Upper lobe of left lung (tissue), 6 donors: ENCODE measurements at places on chromosomes 7 and 10. TPM values are rescaled to one million over a fixed set of nuclear protein-coding genes. Genes with fewer than 3 reads are reported as not detected.

DNA sequence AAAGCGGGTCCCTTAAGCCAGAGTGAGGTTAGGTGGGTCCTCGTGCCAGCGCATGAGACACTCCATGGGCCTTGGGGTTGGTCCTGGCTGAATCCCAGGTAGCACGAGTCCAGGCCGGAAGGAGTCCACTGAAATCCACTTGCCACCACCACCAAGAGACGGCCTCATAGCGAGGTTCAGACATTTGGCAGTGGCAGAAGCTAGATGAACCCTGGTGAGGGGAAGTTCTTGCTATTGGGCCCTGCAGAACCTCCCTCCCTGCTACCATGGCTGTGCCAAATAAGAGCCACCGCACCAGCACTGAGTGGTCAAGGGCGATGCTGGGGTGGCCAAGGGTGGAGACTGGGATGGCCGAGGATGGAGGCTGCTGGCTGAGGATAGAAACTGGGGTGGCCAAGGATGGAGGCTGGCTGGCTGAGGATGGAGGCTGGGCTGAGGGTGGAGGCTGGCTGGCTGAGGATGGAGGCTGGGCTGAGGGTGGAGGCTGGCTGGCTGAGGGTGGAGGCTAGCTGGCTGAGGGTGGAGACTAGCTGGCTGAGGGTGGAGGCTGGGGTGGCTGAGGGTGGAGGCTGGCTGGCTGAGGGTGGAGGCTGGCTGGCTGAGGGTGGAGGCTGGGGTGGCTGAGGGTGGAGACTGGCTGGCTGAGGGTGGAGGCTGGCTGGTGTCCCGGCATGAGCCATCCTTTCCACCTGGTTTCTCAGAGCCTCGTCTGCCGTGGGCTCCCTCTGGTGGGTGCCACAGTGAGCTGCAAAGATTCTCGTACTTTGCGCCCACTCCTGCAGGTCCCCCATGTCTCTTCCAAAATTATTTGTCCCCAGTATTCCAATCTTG, 88.2 kb downstream of the ELFN1 start:
- no peak for DNase-seq

- DNase-seq, result no peak
Observed at GRCh38 chr7:94178230-94178629, 174.1 kb upstream of the BET1 start.

Gene C10orf53
- not detected for total RNA-seq

Gene SFTPA1
- 14,730 TPM for total RNA-seq

- DNase-seq, result no peak
Observed at GRCh38 chr10:113214331-113214730, 264.3 kb downstream of the TCF7L2 start.

DNA sequence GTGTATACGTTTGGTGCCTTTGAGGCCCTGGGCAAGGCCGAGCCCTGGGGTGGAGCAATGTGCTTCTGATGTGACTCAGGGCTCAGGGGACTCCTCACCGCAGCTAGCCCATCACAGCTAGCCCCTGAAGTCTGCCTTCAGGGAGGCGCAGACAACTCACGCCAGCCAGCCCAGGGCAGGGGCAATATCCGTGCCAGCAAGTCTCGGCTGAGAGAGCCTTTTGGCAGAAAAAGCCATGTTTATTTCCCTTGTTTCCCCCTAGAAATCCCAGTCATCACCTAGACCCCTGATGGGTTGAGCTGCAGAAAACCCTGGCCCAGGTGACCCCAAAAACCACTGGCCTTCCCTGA, 90.4 kb downstream of the CHST15 start:
- DNase-seq, result peak; percentile 16

Gene INPP5A
- 81.7 TPM for total RNA-seq

Gene FAM180A
- total RNA-seq, result not detected

- DNase-seq, result no peak
Observed at GRCh38 chr10:113843972-113844485, 9.9 kb downstream of the DCLRE1A start.

DNA sequence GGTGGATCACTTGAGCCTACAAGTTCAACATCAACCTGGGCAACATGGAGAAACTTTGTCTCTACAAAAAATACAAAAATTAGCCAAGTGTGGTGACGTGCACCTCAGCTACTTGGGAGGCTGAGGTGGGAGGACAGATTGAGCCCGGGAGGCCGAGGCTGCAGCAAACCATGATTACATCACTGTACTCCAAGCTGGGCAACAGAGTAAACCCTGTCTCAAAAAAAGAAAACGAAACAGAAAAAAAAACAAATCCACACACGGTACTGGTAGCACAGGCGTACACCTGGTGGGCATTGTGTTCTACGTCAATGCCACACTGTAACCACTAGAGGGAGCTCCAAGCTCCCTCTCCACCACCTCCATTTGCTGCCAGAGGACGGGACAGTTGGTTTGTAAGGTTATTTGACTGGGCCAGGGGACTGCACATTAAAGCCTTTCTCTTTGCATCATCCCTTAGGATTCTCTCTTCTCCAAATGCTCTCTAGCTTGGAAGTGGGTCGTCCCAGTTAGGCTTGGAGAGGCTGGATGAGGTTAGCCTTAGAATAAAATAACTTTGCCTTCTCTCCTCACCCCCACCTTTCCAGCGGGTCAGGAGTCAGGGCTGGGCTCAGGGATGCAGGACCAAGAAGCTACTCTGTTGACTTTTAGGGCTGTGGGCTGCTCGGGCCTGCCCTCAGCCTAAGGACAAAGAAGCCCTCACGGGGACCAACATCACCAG, 130.8 kb downstream of the SORBS1 start:
- DNase-seq, result no peak

DNA sequence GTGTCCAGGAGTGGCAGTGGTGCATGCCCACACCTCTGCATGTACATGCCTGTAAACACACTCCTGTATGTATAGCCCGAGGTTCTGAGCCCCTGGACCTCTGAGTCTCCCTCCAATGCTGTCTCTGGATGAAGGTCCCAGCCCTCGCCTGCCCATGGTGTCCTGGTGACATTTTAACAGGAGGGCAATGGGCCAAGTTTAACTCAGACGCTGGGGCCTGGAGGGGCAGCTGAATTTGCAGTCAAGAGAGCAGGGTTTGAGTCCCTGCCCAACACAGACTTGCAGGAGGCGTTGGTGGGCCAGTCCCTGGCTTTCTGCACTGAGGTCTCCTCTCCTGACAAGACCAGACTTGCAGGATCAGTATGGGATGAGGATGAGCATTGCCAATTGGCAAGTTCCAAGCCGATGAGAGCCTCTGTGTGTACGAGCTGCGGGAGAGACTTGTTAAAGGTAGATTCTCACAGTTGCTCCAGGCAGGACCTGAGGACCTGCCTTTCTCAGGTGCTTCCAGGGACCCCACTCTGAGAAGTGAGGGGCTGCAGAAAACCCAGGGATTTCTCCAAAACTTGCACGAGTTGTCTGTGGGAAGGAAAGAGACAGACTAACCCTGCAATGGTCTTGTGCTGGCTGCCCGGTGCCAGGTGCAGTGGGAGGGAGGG, 141.9 kb downstream of the ELFN1 start:
- no peak for DNase-seq

DNA sequence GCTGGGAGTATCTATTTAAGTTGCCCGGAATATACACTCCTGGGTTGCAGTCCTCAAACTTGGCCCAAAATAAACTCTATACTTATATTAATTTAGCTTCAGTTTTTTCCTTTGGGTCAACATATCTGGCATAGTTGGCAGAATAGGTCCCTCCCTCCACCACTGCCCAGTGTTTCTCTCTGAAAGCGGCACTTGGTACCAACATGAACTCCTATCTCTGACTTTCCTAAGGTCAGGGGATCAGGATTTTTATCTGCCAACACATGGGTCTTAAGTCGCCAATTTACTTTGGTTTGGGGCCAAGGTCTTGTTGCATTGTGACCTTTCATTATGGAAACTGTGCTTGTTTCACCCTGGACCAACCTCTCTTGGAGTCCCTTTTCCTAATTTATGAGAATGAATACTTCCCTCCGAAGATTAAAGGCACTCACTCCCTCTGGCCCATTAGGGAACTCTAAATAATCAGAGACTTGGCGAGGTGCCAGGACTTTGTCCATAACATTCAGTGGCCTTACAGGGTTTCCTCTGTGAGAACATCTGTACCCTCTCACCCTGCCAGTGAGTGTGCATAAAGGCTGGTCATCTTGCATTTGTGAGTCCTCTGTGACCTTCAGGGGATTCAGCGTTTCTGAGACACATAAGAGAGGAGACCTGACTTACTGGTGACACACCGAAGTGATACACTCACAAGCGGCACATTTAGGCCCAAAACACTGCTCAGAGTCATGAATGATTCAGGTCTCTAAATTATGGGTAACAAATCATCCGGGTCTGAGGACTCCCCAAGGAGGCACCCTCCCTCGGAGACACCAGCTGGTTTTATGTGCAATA, 19.7 kb upstream of the FKBP9 start:
- DNase-seq, result no peak

DNA sequence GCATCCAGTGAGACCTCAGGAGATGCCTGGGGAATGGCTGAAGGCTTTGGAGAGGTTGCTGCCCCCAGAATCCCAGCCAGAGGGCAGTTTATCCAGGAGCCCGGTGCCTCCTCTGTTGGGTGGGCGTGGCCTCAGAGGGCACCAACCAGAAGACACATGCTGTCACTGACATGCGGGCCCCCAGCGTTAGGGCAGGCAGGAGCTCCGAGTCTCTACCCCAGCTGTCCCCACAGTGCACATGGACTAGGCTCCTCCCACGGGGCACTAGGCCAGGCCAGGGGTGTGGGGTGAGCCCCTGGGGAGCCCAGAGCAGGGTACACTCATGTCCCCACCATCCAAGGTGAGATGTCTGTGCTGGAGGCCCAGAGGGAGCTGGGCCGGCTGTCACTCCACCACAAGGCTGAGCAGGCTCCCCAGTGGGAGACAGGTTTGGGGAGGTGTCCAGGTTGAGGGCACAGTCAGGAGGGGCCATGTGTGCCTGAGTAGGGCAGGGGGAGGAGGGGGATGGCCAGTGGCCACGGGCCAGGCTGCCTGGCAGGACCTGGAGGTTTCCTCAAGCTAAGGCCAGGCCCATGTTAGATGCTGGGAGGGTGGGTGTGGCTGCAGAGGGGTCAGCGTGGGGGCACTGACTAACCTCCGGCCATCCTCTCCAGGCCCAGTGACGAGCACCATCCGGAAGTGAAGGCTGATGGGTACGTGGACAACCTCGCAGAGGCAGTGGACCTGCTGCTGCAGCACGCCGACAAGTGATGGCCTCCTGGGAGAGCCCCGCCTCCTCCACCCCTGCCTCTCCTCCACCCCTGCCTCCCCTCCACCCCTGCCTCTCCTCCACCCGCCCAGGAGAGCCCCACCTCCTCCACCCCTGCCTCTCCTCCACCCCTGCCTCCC, 131.3 kb downstream of the FAM53B start:
- DNase-seq, result no peak

Gene CAV2
- total RNA-seq, result 385 TPM
